ENCODE measurements at places on chromosomes 5 and 9.

DNA sequence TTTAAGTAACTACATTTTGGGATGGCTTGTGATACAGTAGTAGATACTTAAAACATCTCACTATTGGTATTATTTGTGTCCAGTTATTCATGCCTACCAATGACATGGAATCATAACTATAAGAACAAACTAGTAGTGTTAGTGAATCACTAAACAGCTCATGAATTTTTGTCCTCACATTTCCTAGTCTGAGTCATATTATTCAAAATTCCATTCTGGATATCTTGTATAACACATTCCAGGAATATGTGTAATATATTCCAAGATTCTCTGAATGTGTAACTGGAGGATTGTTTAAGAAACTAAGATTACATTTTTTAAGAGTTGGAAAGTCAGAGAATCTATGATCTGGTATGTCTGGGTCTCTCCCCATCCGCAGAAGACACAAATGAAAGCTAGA lies 565.3 kb upstream of the ZNF608 start:
- DNase-seq, result no peak

GRCh38 chr5:115869256-115869795 lies 27.6 kb downstream of the AP3S1 start:
- DNase-seq, result no peak

DNA sequence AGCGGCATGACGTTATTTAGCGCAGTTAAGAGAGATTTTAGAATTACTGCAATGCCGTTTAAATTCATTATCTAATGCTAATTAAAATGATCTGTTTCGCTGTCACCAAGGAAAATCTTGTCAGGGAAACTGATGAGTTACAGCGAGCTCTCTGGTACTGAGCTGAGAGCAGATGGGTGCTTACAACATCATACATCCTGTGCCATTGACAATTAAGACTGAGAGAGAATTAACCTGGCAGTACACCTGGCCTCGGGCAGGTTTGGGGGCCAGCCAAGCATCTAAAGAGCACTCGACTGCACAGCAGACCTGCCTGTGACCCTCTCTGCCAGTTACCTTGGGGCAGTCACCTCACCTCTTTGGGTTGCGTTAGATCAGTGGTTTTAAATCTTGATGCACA lies 55.0 kb downstream of the PUM3 start:
- DNase-seq, result no peak

GRCh38 chr9:75798505-75798904 lies 92.0 kb upstream of the PCSK5 start:
- no peak for DNase-seq

DNA sequence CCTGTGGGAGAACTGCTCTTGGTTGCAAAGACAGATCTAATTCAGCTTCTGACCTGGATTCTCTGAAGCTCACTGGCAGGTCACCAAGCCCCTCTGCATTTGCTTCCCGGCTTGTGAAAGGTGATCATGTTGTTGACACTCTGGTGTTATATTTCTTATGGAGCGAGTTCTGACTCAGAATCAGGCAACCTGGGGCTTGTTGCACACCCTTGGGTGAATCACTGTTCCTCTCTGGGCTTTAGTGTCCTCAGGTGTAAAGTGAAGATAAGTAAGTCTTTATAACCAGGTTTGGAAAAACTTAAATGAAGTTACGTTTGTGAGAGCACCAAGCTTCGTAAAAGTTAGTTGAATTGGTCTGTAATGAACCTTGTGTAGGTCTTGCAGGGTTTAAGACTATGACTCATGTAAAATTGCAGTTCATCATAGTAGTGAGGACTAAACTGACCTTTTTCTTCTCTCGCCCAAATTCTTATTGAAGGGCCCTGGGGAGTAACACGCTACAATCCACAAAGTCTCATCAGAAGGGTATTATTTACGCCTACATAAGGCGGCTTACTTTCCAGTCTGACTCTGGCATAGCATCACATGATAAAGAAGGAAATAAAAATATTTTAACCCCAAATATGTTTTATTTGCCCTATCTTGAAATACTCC lies 218.6 kb downstream of the TMEM38B start:
- DNase-seq, result no peak

DNA sequence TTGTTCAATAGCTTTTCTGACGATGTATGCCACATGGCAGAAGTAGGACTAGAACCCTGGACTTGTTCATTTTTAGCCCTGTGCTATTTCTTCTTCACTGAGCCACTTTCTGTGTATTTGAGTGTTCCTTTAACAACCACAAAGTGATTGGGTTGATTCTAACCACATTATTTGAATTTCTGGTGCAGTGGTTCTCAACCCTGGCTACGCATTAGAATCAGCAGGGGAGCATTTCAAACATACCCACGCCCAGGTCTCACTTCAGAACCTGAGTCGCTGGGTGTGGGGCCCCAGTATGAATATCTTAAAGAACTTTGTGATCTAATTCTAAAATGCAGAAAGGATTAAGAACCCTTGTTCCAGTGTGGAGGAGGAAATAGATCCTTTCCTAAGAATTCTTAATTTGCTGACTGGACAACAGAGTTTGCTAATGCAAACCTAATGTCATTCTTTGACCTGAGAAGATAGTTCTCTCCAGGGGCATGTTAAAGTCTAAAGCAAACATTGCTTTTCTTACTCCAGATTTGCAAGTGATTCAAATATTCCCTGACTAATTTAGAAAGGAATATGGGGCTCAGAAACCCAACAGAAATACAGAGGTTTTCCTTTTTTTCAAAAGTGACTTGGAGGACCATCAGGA lies 75.4 kb upstream of the GDNF start:
- DNase-seq, result no peak

DNA sequence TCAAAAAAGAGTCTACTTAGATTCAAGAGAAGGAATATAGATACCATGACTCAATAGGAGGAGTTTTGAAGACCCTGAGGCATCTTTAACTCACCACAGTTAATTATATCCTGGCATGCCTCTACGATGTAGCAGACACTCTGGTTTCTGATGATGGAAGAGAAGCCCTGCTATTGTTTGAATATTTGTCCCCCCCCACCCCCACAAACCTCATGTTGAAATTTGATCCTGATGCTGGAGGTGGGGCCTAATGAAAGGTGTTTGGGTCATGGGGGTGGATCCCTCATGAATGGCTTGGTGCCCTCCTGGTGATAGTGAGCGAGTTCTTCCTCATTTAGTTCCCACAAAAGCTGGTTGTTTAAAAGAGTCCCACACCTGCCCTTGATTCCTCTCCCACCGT lies 147.9 kb upstream of the TBCA start:
- DNase-seq, result no peak

DNA sequence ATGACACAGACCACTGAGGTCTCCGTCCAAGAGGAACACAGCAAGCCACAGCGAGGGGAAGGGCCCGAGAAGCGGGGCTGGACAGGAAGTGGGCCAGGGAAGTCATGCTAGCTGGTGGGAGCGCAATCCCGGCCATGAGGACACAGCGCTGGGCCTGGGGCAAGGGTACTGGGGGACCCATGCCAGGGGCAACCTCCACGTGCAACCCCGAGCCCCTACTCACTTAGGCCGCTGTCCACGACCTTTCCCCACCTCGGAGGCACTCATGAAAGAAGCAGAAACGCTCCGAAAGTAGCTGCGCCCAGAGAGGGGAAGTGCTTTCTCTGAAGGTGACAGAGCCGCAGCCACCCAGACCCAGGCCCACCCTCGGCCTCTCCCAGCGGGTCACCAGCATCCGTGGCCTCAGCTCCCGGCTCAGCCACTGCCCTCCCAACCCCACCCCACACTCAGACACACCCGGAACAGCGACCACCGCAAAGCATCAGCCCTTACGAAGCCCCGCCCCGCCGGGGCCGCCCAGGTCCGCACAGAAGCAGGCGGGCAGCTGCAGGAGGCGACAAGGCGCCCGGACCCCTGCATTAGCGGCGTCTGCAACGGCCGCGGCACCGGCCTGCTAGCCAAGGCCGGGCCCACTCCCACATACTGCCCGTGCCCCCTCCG lies 782 bp downstream of the BICD2 start:
- peak; percentile 34 for DNase-seq

DNA sequence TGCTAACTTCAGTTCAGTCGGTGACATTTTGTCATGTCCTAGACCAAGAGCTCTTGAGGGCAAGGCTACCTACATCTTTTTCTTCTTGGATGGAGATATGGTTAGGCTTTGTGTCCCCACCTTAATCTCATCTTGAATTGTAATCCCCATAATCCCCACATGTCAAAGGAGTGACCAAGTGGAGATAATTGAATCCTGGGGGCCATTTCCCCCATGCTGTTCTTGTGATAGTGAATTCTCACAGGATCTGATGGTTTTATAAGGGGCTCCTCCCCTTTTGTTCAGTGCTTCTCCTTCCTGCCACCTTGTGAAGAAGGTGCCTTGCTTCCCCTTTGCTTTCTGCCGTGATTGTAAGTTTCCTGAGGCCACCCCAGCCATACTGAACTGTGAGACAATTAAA lies 2.1 kb upstream of the CFAP90 start:
- DNase-seq, result no peak

GRCh38 chr9:134793288-134794188 lies 87.1 kb upstream of the FCN2 start:
- no peak for DNase-seq

- DNase-seq, result no peak
Observed at GRCh38 chr5:63233911-63234310, 655.3 kb downstream of the LRRC70 start.

Measured in activated CD4-positive, alpha-beta T cell treated with anti-CD3 and anti-CD28 coated beads, Interleukin-10, Interleukin-2, amounts not matched to agents 100 ng/mL and 50 ng/mL, durations not matched to agents 16 hours and 8 hours (primary cell).